Right renal cortex interstitium (tissue), 3 donors: ENCODE measurements at places on chromosomes 4 and X. TPM values are rescaled to one million over a fixed set of nuclear protein-coding genes. Genes with fewer than 3 reads are reported as not detected.

The EMCN gene
- 167 TPM for polyA plus RNA-seq

The LIAS gene
- polyA plus RNA-seq = 23.9 TPM

The AR gene
- polyA plus RNA-seq = 3.5 TPM

The OTUD6A gene
- polyA plus RNA-seq = not detected

DNA sequence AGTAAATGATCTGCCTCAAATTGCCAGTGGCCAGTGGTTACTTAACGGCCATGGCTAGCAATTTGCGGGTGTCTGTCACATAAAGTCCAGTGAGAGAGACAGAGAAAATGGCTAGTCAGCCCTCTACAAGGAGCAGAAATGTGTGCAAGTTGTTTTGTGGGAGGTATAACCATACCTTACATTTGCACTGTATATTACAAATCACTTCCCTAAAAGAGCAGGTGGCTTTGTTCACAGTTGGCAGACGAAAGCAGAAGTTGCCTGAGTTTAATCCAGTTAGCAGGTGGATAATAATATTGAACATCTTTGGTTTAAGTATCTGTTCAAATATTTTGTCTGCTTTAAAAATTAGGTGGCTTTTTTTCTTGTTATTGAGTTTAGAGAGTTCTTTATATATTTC, 15.6 kb downstream of the SRPX start:
- no peak for DNase-seq

The ANK2 gene
- polyA plus RNA-seq = 60.8 TPM

- no peak for DNase-seq
Measured at GRCh38 chr4:34148322-34148908, 2095.9 kb downstream of the ARAP2 start.

The PITX2 gene
- 2.0 TPM for polyA plus RNA-seq

The PPP1R3F gene
- 6.0 TPM for polyA plus RNA-seq

DNA sequence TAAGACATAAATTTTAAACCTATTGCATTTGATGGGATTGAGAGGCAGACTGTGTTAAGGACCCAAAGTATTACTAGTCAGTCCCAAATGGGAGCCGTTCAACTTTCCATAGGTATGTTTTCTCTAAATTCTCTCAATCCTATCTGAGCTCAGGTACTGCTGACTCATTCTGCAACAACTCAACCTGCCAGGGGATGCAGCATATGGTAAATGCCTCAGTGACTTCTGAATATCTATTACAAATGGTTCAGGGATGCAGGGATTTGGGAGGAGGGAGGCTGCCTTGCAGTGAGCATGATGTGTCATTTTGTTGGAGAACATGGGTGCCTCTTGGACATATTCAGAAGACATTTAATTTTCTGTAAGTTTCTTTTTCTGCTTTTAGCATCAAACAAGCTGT, 97.3 kb downstream of the HDAC8 start:
- no peak for DNase-seq

DNA sequence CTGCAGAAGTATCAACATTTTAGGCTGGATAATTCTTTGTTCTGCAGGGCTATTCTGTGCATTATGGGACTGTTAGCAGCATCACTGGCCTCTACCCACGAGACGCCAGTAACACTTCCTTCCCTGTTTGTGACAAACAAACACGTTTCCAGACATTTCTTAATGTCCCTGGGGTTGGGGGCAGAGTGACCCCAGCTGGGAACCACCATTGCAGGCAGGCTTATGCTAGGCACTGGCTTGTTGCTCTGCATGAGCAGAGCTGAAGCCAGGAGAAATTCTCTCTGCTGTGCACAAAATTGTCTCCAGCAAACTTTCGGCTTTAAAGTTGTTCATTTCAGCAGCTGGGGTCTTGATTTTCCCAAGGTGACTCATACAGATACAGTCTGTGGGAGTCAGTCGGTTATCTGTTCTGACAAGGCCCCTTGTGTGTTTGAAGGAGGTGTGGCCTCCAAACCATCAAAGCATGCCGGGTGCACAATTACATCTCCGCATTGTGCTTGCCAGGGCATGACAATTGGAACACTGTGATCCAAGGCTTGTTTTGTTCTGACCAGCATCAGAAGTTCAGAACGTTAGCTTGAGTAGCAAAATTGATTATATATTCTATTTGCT, 156.4 kb upstream of the BOD1L1 start:
- DNase-seq = no peak

DNA sequence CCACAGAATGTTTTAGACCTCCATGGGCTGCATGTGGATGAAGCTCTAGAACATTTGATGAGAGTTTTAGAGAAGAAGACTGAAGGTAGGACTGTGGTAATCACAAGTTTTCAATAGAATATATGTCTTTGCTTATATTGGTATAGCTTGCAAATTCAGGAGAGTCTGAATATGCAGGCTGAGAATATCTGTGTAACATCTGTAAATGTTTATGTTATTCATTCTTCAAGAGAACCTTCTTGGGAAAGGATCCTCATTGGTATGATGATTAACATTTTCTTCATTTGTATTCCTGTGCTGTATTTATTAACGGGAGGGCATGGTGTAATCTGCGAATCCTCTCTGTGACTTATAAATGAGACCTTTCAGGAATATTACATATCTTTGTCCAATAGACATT, 52.1 kb upstream of the RHOH start:
- no peak for DNase-seq

DNA sequence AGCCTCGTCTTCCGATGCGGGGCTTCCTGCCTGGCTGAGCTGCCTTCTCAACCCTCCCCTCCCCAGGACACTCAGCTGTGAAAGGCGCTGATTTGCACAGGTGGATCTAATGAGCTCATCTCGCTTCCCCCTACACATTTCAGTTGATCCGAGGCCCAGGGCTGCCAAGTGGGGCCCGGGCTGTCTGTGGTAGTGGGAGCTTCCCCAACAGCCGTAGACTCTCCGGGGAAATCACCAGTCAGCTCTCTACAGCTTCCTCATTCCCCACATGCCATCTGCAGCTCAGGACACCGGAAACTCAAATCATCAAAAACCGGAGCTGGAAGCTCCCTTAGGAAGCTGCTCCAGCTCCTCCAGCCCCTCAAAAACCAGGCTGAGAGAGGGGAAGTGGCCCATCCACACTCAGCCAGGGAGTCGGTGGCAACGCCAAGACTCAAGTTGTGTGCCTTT, 56.2 kb downstream of the SMIM20 start:
- DNase-seq = peak; percentile 45

- DNase-seq = no peak
Measured at GRCh38 chrX:100829730-100830129, 9.5 kb downstream of the CSTF2 start.

DNA sequence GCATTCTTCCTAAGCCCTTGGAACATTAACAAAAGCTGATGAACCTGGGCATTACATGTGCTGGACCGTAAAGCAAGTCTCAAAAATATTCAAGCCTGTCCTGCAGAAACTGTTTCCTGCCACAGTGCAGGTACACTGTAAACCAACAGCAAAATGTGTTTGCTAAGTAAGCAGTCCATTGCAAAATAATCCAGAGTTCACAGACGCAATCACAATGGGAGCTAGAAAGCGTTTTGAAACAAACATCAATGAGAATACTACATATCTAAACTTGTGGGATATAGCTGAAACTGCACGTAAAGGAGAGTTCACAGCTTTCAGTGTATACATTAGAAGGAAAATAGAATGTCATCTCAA, 61.6 kb downstream of the RGS12 start:
- DNase-seq = no peak

- no peak for DNase-seq
Measured at GRCh38 chr4:125003840-125004239, 291.3 kb upstream of the ANKRD50 start.
